ENCODE measurements at places on chromosomes 3 and 15. TPM values are rescaled to one million over a fixed set of nuclear protein-coding genes. Genes with fewer than 3 reads are reported as not detected.
A peak's percentile ranks its signal among the peaks of the same experiment; 100 is the strongest.

- peak; percentile 94 for DNase-seq
These were observed at the start of gene NR2F2 for GRCh38 chr15:96330450-96331143. NR2F2 (plus strand) TSS chr15:96330700; CDS start chr15:96332106, 1,406 bp downstream.

DNA sequence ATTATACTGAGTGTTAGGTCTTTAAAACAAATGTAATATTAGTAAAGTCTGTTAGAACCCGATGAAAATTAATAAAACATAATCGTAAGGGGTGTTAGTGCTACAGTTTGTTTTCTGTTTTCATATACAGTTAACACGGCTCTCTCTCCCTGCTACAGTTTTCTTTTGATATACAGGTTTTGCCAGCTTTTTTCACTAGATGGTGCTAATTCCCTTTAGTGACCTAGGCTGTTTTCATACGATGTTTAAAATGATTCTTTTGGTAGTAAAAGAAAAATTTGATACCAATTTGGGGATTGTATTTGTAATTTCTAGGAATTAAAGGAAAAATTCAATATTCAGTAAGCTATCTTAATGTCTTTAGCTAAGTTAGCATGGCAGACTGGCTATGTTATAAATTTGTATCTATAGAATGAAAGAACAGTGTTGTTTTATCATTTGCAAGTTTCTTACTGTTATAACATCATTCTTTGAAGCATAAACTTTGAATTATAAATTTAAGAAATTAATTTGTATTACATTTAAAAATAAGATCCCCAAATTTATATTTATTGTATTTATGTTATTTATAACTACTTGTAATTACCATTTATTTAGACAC lies 11.5 kb downstream of the APH1B start:
- DNase-seq, result no peak

- no peak for DNase-seq
These were observed 147.8 kb downstream of the PLCL2 start for GRCh38 chr3:17032407-17033034.

GRCh38 chr15:61393949-61394348 lies 164.8 kb upstream of the RORA start:
- DNase-seq, result no peak

GRCh38 chr3:31223278-31223677 lies 309.4 kb upstream of the STT3B start:
- no peak for DNase-seq

DNA sequence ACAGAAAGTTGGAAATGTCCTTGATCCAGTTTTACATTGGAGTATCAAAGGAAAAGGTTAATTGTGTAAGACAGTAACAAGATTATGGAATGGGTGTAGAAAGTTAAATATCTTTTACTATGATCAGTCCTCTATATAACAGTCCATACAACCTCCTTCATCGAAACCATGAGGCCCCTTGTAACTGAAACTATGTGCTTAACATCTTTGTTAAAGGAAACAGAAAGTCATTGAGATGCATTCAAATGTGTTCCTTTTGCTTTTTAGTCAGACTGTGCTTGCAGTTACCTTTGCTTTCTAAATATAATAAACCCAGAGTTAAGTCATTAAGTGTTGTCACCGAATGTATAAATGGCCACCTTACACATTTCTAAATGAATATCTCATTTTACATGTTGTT lies 1298.5 kb downstream of the ROBO2 start:
- no peak for DNase-seq

GRCh38 chr3:47799733-47800132 lies 3.2 kb upstream of the DHX30 start:
- DNase-seq, result no peak

DNA sequence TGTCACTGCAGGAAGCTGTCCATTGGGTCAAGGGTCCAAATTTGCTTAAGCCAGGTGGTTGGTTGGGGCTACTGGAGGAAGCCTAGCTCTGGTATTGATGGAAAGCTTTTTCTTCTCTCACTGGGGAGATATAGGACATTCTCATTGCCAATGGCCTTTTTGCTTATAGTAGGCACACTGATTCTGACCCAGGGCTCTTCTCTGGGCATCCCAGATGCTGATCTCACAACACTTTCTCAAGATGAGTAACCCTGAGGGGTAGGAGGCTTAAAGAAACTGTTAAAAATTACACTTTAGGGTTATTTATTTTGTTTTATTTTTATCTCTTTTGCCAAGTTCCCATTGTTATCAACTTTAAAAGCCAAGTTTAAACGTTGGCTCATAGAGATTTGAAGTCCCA lies 337.8 kb downstream of the LRRC3B start:
- no peak for DNase-seq

GRCh38 chr15:83753872-83754493 lies 100.1 kb downstream of the ADAMTSL3 start:
- no peak for DNase-seq

- DNase-seq, result no peak
These were observed 293.9 kb upstream of the PROK2 start for GRCh38 chr3:72078676-72079368.

- DNase-seq, result no peak
These were observed 32.9 kb downstream of the GHSR start for GRCh38 chr3:172415323-172415722.

DNA sequence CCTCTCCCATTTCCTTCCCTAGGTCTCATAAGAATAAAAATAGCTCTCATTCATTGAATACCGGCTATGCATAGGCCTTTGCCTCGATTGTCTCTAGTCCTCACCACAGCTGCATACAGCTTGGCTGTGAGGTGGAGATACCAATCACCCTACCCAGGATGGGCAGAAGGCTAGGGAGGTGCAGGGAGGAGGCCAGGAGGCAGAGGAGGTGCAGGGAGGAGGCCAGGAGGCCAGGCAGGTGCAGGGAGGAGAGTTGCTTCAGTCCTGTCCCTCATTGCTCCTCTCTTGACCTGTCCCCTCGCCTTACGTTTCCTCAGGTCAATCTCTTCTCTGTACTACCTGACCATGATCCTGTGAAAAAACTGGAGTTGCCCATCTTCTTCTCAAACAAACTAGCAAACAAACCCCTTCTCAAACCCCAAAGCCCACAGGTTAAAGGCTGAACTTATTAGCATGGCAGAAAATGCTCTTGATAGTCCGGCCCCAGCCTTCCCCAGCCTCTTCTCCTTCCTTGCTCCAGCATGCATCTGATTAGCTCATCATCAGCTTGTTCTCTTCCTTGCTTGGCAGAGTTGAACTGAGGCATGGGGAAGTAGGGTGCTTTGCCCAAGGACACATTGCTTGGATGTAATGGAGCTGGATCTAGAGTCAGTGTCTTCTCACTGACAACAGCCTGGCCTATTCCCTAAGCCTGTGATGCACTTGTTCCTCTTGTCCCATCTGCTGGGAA lies 15.8 kb downstream of the PODXL2 start:
- no peak for DNase-seq

Gene CCDC39
- total RNA-seq, result not detected

Gene CD276
- 110 TPM for total RNA-seq

Gene CD200R1
- total RNA-seq, result 0.68 TPM

Gene CPEB1
- not detected for total RNA-seq

Gene LRRC2
- total RNA-seq, result not detected

Gene CHRNA3
- total RNA-seq, result 1.00 TPM

Gene HDC
- total RNA-seq, result not detected

Gene PRKCI
- total RNA-seq, result 47.4 TPM

Gene NR2E3
- total RNA-seq, result not detected

Gene CFAP100
- total RNA-seq, result not detected

Measured in transverse colon (tissue), 4 donors.